ENCODE measurements at places on chromosomes 1 and 21.
A peak's percentile ranks its signal among the peaks of the same experiment; 100 is the strongest.

GRCh38 chr1:10217748-10218441 lies 7.5 kb downstream of the KIF1B start:
- no peak for DNase-seq

DNA sequence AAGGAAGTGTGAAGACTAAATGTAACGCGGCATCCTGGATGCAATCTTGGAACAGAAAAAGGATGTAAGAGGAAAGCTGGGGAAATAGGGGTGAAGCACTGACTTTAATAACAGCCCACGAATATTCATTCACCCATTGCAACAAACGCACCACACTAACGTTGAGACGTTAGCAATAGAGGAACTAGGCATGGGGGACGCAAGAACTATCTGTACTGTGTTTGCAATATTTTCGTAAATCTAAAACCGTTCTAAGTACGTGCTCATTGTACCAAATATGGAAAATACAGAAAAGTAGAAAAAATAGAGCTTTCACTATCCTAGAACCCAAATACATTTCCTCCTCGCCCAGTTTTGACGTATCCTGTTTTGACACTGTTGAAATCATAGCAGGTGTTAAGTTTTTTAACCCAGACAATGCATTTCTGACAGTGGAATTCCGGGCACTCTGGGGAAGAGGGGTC lies 3.9 kb downstream of the LAPTM5 start:
- DNase-seq = no peak

- DNase-seq = no peak
Observed at GRCh38 chr21:25845729-25846256, 111.0 kb downstream of the GABPA start.

DNA sequence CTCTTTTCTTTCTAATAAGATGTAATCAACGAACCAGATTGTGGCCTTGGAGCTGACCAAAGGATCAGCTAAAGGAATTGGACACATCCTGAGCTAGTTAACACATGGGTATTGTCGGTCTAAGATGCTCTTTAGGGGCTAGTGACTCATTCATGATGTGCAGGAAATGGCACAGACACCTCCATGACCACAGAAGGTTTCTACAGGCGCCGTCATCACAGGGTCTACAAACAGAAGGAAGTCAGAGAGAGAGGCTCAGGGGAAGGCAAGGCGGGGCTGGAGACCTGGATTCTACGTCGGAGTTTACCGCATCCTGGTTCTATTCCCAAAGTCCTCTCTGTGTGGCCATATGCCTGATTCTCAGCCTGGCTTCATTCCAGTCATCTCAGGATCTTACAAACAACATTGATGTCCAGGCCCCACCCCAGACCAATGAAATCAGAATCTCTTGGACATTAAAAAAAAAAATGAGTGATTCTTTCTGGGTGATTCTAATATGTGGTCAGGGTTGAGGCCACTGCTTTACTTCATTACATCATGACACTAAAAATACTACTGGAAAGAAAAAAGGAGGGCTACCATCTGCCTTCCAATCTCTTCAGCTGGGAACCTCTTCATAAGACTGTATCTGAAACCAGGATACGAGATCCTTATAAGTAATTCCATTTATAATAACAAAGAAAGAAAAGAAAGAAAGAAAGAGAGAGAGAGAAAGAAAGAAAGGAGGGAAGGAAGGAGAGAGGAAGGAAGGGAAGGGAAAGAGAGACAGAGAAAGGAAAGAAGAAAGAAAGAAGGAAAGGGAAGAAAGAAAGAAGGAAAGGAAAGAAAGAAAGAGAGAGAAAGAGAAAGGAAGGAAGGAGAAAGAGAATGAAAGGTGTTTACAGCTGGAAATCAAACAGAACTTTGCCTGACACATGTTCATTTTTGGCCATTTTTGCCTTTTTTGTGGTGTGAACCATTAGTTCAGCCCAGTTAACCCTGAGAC lies 11.6 kb upstream of the KCNJ15 start:
- DNase-seq = no peak

DNA sequence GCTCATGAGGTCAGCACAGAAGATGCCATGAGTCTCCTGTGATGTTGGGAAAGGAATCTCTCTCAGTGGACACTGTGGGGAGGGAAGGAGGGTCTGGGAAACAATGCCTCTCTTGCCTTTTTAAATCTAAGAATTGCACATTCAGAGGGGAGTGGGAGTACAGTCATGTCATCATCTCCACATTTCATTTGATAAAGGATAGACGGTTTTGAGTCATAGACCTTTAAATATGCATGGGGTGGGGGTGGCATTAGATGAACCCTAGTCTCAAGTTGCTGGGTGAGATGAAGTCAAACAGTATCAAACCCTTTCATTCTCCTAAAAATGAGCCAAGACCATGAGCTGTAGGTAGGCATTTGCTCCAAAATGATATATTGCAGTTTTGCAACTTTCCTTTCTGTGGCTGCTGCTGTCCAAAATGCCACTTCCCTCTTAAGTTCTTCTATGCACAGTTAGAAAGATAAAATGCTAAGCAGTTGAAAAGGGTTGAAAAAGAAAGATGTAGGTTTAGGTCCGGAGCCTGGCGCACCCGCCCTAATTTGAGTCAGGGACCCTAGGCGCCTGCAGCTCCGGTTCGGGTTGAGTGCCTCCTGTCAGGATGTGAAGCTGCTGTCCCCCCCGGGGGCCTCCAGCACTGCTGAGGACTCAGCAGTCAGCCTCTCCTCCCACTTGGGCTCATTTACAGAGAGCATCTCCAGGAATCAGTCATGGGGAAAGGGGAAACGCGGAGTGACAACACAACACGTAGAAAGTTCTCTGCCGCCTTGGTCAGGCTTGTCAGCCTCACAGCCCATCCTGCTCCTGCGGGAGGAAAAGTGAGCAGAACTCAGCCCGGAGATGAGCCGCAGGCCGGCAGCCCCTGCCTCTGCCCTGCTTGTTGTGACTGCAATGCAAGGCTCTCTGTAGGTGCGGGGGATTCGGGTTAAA lies 479.3 kb upstream of the RUNX1 start:
- DNase-seq = no peak

GRCh38 chr21:32108566-32108965 lies 170.3 kb downstream of the MIS18A start:
- DNase-seq = no peak

- no peak for DNase-seq
Observed at GRCh38 chr1:212488436-212489283, 55.9 kb downstream of the NENF start.

GRCh38 chr1:55584526-55585401 lies 369.6 kb upstream of the USP24 start:
- DNase-seq = no peak

DNA sequence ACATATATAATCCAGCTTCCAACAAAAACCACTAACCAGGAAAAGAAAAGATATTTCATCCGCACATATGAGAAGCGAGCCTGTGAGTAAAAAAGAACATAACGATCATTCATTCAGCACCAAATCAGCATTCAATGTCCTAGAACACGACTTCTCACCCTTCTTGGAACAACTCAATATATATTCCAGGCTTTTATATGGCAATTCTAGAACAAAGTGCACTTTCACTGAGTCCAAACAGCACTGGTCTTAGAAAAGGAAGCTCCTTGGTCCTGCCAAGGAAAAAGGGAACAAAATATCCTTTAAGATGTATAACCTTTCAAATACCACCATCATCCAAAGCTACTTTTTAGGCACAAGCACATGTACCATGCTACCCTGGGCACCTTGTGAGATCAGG lies 44.5 kb downstream of the RPL5 start:
- no peak for DNase-seq

DNA sequence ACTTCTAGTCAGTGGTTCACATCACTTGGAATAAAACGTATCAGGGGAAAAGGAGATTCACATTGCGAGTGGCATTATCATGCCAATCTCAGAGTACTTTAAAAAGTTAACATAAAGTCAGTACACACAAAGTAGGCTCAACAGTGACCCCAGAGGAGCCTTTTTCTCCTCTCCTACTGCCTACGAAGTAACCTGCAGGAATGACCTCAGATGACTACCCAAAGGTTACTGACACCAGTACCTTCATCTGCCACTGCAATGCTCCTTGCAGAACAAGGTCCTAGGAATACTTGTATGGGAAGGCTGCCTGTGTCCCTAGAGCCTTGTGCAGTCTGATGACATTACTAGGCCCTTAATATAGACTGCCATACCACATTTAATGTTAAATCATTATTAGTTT lies 389.8 kb upstream of the LYPLAL1 start:
- no peak for DNase-seq

GRCh38 chr1:171740987-171741871 lies 636 bp downstream of the VAMP4 start:
- DNase-seq = no peak

- no peak for DNase-seq
Observed at GRCh38 chr1:245153552-245154428, 995 bp upstream of the KIF26B start.

DNA sequence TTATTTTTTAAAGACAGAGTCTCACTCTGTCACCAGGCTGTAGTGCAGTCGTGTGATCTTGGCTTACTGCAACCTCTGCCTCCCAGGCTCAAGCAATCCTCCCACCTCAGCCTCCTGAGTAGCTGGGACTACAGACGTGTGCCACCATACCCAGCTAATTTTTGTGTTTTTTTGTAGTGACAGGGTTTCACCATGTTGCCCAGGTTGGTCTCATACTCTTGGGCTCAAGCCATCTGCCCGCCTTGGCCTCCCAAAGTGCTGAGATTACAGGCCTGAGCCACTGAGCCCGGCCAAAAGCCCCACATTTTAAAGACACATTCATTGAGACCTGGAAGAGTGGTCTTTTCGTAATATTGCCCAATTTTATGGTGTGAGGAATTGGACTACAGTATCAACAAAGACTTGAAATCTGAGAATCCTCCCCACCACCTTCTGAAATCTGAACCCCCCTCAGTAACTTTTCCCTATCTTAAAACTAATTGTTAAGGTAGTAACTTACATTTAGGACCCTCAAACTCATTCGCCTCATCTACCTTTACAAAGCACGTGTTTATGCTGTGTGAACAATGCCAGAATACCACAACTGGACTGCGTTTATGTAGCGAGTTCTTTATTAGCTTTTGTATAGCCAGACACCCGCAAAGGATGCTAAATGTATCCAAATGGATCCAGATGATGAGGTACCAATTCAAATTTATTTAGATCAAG lies 2.7 kb downstream of the ERRFI1 start:
- DNase-seq = no peak

DNA sequence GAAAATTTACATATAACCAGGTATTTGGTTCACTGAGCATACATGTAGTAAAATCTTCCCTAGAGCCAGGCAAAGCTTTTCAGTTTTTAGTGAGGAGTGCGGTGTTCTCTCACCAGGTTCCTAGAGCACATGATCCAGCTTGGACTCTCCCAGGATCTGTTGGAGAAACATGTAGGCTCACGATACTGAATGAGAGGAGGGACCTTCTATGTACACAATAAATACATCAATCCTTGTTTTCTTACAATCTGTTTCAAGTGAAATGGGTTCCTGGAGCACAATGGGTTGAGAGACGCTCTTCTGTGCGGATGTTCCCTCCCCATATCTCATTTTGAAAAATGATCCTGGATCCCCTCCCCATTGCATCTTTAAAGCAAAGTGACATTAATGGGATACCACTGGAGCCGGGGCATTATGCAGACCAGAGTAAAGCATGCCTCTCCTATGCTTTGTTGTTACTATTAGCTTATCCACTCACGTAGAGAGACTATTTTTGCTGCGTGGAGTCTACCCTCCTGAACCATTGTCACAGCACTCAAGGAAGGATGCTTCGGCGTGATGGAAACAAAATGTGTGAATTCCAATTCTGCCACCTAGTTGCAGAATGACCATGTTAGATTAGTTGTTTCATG lies 19.3 kb downstream of the SMYD2 start:
- no peak for DNase-seq

DNA sequence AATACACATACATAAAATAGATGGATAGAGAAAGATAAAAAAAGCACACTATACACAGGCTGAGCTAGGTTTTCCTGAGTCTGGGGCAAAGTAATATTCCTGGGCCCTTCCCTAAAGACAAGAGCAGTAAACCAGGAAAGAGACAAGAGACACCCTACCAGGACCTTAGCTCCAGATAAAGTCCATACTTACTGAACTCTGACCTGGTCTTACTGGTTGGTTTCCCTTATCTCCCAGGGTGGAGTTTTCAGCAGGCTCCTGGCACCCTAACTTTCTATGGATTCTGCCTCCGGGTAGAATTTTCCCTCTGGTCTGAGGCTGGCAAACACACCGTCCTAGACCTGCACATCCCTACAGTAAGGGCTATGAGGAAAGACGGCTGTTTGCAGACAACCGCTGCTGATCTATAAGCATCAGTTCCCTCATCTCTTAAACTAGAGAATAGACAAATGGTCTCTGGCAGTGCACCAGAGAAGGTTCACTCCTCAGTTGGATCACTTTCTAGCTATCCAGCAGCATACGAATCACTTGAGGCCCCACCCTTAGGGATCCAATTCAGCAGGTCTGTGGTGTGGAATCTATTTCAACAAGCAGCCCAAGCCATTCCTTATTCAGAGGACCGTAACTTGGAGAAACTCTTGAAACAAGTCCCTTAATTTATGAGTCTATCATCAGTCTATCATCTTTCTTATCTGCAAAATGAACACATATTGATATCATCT lies 52.0 kb downstream of the ARHGEF11 start:
- no peak for DNase-seq

DNA sequence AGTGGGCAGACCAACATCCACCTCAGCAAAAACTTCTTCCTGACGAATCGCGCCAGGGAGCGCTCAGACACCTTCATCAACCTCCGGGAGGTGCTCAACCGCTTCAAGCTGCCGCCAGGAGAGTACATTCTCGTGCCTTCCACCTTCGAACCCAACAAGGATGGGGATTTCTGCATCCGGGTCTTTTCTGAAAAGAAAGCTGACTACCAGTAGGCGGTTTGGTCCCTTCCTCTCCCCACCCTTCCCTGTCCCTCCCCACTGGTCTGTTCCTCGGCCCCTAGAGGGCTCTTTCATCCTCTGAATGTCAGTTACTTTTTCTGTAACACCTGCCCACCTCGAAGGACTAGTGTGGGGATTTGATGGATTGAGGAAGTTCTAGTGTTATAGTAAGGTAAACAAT lies 46.9 kb downstream of the CAPN2 start:
- peak; percentile 38 for DNase-seq
